Naive thymus-derived CD4-positive, alpha-beta T cell (primary cell): ENCODE measurements at places on chromosomes 6 and 20. TPM values are rescaled to one million over a fixed set of nuclear protein-coding genes. Genes with fewer than 3 reads are reported as not detected.

GRCh38 chr6:140040396-140040795, 665.9 kb upstream of the CITED2 start:
- DNase-seq, result no peak

DNA sequence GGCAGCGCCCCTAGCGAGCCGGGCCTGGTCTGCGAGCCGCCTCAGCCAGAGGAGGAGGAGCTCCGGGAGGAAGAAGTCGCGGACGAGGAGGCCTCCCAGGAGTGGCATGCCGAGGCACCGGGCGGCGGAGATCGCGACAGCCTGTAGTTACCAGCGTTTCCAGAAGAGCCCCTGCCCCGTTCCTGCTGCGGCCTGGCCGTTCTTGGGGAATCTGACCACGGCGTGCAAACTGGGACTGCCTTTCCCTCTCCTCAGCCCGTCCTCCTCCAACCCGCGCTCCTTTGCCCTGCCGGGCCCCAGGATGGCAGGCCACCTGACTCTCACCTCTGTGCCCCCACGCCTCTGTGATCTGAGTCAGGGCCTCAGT, 802 bp downstream of the HDGFL1 start:
- no peak for DNase-seq

DNA sequence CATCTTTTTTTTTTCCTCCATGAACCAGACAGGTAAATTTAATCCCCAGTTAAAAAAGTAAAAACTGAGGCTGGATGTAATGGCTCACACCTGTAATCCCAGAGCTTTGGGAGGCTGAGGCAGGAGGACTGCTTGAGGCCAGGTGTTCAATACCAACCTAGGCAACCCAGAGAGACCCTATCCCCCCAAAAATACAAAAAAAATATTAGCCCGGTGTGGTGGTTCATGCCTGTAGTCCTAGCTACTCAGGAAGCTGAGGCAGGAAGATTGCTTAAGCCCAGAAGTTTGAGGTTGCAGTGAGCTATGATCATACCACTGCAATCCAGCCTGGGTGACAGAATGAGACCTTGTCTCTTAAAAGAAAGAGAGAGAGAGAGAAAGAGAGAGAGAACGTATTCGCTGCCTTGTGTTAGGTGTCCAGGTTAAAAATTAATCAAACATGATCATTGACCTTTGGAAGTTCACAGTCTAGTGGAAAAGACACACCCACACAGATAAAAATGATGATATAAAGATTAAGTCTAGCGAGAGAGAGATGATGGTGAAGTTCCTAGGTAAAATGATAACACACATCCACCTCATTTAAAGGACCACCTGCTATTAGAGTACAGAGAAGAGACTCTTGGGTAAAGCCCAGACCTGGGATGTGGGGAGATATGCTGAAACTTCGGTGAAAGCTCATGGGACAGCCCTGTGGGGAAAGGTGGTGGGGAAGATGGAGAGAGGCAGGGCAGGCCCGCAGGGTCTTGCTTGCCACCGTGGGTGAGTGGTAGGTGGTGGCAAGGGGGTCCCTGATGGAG, 4.8 kb upstream of the NHSL1 start:
- DNase-seq, result no peak

GRCh38 chr6:15473741-15474161, 189.1 kb downstream of the DTNBP1 start:
- no peak for DNase-seq

DNA sequence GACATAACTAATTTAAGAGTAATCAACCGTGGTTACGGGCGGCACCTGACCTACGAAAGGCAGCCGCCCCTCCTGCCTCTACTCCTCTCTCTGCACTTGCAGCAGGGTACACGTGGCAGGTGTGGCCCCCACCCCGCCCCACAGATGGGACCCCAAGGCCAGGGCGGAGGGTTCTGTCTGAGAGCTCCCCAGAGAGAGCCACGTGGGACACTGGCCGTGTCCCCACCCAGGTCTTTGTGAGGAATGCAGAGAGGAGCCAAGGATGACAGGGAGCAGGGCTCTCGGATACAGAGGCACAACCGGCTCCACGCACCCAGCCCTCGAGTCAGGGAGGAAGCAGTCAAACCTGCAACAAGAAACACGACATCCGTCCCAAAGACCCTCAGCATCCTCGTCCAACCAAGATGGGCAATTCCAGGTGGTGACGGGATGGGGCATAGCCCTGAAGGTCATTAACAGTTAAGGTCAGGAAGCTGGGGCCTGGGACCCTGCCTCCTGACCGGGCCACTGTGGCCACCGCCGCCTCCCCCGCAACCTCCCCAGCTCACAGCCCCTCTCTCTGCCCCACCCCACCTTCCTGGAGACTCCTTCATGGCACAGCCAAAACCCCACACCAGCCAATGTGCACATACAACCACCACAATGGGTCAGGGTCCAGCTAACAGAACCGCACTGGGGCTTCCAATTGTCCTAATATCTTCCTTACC, 47.1 kb downstream of the TAF4 start:
- no peak for DNase-seq

DNA sequence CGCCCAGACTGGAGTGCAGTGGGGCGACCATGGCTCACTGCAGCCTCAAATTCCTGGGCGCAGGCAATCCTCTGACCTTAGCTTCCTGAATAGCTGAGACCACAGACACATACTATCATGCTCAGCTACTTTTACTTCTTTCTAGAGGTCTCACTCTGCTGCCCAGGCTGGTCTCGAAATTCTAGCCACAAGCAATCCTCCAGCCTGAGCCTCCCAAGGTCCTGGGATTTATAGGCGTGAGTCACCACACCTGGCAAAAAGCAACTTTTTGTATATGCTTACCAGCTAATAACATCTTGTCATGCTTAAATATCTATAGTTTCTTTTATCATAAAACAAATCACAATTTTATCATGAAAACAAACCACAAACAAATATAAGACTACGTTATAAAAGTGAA, 23.0 kb downstream of the RNASET2 start:
- DNase-seq, result no peak

DNA sequence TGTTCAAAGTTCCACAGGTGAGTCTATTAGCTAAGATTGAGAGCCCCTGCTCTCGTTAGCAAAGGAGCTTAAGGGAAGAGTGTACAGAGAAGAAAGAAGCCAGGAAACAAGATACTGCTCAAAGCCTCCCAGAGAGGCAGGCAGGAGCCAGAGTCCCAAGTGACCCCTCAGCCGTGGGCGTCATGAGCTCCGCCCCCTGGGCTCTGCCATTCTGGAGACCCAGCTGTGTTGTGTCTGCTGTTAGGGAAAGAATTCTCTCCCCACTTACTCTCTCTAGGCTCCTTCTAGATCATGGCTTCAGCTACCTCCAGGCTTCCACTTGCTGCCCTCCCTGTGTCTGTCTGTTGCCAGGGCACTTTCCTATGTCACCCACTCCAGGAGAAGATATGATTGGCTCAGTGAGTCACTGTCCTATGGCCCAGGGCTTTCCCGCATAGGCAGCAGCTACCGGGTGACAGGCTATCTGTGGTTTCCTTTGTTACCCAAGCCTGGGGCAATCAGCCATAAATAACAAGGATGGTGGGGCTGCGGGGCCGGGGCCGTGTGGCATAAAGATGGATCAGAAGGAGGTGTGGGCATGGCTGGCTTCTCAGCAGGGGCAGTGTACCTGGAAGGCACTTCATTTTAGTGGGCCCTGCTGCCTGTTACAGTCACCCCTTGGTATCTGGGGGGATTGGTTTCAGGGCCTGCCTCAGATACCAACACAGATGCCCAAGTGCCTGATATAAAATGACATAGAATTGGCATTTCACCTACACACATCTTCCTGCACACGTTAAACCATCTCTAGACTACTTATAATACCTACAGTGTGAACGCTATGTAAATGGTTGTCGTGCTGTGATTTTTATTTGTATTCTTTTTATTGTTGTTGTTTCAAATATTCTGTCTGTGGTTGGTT, 118.9 kb downstream of the ARMC2 start:
- no peak for DNase-seq

- no peak for DNase-seq
Measured at GRCh38 chr6:162100096-162100495, 627.5 kb downstream of the PRKN start.

DNA sequence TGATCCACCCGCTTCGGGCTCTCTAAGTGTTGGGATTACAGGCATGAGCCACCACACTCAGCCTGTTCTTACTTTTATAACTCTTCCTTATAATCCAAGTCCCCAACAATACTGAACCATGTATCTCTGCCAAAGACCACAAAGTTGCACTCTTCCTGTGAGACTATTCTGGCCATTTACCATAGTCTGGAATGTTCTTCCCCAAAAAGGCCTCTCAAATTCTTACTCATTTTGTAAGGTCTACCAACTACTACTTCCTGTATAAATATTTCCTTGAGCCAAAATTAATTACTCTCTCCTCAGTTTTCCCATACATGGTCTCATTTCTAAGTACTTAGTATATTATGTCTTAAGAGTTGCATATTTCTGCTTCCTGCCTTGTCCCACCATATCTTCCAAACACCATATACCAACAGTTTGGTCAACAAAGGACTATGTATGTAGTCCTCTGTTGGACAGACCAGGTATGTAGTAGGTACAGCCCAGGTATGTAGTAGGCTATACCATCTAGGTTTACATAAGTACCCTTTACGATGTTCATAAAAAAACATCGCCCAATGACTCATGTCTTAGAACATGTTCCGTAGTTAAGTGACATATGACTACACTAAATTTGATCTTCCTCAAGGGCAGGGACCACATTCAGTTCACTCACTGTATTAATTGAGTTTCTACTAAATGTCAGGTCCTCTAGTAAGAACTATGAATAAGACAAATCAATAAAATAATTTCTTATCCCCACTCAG, 22.0 kb downstream of the RANBP9 start:
- DNase-seq, result no peak

DNA sequence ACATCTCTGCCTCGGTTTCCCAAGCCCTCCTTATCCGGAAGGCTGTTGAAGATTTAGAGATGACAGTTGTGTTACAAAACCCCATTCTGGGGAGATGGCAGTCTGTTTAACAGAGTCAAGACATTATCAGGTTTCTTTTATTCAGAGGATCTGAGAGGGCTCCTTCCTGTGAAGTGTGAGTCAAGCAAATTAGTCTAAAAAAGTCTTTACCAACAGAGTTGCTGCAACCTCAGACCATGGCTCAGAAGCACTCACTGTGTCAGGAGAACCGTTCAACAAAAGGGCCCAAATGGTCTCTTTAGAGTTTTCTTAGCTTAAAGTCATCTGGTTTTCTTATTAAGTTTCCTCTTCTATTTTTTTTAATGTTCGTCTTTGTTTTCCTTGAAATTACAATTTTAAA, 717.8 kb downstream of the EPM2A start:
- DNase-seq, result no peak

DNA sequence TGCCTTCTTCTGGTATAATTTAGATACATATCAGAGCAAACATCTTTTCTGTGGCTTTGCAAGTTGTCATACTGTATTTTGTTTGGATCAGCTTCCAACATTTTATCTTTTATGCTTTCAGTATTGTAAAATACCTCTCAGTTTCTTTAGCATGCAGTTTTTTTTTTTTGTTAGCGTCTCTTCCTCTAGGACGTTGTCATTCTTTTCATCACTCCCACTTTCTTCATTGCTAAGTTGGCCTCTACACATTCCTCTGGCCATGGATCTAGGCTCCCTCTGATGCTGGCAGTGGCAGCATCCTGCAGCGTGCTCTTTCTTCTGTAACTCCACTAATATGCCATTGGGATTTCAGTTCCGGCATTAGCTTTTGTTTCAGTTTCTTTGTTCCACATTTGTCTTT, 21.7 kb downstream of the RPRD1B start:
- DNase-seq, result no peak

- no peak for DNase-seq
Measured at GRCh38 chr6:167761794-167762258, 64.9 kb upstream of the AFDN start.

DNA sequence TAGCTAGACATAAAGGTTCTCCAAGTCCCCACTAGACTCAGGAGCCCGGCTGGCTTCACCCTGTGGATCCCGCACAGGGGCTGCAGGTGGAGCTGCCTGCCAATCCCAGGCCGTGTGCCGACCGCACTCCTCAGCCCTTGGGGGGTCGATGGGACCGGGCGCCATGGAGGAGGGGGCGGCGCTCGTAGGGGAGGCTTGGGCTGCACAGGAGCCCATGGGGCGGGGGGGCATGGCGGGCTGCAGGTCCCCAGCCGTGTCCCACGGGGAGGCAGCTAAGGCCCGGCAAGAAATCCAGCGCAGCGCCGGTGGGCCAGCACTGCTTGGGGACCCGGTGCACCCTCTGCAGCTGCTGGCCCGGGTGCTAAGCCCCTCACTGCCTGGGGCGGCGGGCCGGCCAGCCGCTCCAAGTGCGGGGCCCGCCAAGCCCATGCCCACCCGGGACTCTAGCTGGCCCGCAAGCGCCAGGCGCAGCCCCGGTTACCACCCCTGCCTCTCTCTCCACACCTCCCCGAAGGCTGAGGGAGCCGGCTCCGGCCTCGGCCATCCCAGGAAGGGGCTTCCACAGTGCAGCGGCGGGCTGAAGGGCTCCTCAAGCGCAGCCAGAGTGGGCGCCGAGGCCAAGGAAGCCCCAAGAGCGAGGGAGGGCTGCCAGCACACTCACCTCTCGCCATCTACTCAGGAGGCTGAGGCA, 26.5 kb upstream of the ID1 start:
- DNase-seq, result no peak

- DNase-seq, result no peak
Measured at GRCh38 chr6:156189195-156189594, 588.0 kb upstream of the ARID1B start.

GRCh38 chr6:35931120-35931561, 10.2 kb upstream of the SRPK1 start:
- no peak for DNase-seq

DNA sequence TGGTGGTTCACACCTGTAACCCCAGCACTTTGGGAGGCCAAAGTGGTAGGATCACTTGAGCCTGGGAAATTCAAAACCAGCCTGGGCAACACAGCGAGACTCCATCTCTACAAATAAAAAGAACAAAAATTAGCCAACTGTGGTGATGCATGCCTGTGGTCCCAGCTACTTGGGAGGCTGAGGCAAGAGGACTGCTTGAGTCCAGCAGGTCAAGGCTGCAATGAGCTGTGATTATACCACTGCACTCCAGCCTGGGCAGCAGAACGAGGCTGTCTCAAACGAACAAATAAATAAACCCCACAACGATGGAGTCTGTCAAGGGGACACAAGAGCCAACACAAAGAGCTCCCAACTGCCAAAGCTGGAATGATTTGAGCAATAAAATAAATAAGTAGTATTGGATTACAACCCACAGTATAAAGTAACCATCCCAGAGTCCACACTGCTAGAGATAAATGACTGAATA, 13.5 kb downstream of the ZMYND8 start:
- DNase-seq, result no peak

Gene NUDT3
- 29.7 TPM for total RNA-seq

Gene MLIP
- not detected for total RNA-seq

Gene ADGRF5
- total RNA-seq, result not detected

Gene ENTPD6
- total RNA-seq, result 108 TPM

Gene SYCP2L
- not detected for total RNA-seq

Gene LRRN4
- not detected for total RNA-seq

Gene SPAG4
- total RNA-seq, result 25.0 TPM

Gene SLC22A16
- not detected for total RNA-seq

Gene TSHZ2
- total RNA-seq, result 78.8 TPM

Gene LTB
- 728 TPM for total RNA-seq

Gene VGLL2
- total RNA-seq, result not detected

Gene SLC22A2
- total RNA-seq, result not detected in 2 replicates

Gene GGTLC1
- total RNA-seq, result not detected in 2 replicates

Gene WFDC6
- total RNA-seq, result not detected

Gene KIAA1586
- 13.5 TPM for total RNA-seq
